ENCODE measurements at places on chromosomes 2 and 18.

- DNase-seq = no peak
These were observed 2.2 kb downstream of the IRS1 start for GRCh38 chr2:226797289-226797988.

DNA sequence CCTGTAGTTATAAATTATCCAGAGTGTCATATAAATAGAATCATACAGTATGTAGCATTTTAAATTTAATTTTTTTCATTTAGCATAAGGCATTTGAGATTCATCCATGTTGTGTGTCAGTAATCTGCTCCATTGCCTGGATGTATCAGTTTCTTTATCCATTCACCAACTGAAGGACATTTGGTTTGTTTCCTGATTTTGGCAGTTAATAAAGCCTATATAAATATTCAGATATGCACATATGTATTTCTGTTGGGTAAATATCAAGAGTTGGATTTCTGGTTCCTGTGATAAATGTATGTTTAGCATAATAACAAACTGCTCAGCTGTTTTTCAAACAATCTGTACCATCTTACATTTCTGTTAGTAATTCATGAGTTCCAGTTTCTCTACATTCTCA is 39.9 kb downstream of the CCDC150 start:
- no peak for DNase-seq

DNA sequence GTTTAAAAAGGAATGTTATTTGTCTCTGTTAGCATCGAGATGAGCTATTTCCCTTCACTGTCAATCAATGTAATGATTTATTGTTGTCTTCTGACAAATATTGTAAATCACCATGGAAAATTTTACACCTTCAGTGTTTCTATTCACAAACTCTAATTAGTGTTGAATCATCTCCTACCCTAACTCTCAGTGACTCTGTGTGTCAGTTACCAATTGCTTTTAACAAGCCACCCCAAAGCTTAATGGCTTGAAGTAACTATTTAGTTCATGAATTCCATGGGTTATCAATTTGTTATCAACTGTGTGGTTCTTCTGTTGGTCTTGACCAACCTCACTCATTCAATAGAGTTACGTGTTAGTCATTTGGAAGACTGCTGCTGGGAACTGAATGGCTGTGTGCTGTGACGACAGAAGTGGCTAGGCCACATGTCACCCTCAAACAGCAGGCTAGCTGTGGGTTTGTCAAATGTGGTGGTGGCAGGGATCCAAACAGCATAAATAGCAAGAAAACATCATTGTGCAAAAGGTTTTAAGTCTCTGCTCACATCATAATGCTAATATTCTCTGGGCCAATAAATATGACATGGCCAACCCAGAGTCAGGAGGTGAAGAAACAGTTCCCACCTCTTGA is 910.8 kb upstream of the CDH2 start:
- DNase-seq = no peak

GRCh38 chr2:37985333-37985732 is 60.2 kb downstream of the RMDN2 start:
- no peak for DNase-seq

DNA sequence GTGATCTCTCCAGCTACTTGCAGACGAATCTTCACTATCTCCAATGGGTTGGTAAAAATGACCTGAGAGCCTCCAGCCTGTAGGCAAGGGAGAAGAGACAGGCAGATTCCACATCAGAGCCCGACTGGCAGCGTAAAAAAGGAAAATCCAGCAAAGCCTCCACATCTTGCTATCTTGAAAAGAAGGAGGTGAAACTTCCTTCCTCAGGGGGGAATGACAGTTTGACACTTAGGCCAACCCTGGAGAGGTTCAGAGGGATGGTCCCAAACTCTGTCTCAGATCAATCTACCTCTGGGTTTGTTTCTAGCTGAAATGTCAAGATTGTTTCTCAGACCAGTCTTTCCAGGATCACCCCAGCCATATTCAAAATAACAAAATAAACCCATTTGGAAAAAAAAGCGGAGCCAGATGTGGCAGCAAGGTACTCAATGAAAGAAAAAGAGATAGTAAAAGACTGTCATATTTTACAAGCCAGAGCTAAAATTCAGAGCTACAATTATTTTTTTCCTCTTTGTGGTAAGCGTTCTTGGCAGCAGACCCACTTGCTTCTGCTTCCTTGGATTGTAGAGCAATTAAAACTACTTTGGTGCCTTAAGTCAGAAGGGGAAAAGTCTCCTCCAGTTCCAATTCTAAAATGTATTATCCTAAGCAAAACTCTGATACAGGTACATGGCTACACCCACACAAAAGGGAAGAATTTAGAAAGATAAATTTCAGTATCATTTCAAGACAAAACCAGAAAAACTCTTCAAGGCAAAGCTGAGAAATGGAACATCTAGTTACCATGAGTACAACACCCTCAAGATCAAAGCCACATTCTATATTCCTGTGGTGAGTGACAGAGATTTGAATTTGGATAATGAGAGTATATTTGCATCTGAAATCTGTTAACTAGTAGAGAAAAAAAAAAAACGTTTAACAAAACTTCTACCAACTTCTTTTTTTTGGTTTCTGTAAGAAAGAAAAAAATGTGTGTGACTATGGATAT is 100.1 kb downstream of the SLC25A12 start:
- DNase-seq = no peak

- no peak for DNase-seq
These were observed 9.8 kb downstream of the MALL start for GRCh38 chr2:110105608-110106467.

GRCh38 chr18:69948919-69949537 is 1.4 kb upstream of the CD226 start:
- DNase-seq = peak; percentile 23

DNA sequence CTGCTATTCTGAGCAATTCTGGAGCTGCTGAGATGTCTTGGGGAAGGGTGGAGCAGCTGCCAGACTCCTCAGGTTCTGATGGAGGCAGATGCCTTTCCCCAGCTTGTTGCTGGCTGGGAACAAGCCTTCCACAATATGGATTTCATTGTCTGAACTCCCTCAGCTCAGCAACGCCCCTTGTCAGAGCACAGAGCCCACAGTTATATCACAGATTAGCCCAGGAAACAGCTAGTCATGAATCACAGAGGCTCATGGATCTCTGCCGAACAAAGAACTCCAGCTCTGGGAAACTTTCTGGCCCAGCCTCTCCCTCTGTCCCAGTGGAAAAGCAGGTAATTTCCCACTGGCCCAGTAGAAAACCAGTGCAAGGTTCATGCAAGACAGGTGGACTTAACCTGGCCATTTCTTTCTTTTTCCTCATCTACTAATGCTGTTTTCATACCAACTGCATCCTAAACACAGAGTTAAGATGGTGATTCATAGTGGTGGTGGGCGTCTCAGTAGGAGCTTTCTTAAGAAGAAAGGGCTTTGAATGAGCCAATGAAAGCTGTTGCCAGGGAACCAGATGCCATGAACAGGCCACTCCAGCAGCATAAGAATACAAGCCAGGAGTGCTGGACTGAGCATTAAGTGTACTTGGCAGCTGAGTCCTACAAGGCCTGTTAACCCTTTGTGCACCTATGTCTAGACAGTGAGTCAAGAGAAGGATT is 8.7 kb upstream of the KIAA2012 start:
- DNase-seq = peak; percentile 23

DNA sequence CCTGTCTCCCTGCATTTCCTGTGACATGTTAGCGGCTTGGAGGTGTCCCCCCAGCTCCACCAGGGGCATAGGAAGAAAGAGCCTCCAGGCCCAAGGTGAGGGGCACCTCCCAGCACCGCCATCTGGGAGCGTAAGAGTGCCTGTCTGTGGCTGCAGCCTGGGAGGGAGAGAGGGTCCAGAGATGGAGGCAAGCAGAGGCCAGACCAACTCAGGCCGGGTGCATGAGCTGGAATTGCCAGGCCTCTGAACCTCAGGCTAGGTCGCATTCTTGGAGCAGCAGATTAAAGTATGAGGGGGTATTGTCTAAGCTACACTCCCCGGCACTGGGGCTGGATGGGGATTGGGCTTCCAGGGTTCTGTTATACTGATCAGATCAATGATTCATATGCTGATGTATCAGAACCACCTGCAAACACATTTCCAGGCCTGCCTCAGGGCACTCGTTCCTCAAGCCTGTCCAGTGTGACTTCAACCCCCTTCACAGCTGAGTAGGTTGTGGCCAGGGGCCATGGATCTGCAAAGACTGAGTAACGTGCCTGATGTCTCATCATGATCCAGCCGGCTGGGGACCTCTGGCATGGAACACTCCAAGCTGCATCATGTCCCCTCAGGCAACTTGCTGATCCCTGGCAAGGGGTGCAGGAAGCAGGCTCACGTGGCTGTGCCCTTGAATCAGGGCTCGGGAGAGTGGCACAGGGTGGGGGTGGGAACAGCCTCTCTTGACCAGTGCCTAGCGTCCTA is 73.2 kb downstream of the HS1BP3 start:
- no peak for DNase-seq

GRCh38 chr18:34840256-34840826 is 130.2 kb downstream of the DTNA start:
- no peak for DNase-seq

DNA sequence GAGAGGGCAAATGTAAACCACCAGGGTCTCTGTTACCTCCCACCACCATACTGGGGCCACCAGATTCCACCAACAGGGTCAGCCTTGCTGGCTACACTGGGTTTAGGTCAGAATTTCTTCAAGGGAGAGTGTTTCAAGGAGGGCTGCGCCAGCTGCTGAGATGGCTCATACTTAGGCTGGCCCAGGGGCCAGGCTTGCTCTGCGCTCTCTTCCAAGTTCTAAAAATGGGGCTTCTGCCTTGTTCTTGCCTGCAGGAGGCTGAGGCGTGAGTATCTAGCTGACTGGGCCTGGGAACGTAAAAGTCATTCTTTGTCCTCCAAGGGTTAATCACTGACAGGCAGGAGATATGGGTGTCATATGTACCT is 28.1 kb downstream of the MRPL33 start:
- DNase-seq = no peak

GRCh38 chr2:71102981-71103681 is 26.9 kb downstream of the MCEE start:
- DNase-seq = no peak

- DNase-seq = no peak
These were observed 78.0 kb downstream of the ACKR3 start for GRCh38 chr2:236647621-236648020.

DNA sequence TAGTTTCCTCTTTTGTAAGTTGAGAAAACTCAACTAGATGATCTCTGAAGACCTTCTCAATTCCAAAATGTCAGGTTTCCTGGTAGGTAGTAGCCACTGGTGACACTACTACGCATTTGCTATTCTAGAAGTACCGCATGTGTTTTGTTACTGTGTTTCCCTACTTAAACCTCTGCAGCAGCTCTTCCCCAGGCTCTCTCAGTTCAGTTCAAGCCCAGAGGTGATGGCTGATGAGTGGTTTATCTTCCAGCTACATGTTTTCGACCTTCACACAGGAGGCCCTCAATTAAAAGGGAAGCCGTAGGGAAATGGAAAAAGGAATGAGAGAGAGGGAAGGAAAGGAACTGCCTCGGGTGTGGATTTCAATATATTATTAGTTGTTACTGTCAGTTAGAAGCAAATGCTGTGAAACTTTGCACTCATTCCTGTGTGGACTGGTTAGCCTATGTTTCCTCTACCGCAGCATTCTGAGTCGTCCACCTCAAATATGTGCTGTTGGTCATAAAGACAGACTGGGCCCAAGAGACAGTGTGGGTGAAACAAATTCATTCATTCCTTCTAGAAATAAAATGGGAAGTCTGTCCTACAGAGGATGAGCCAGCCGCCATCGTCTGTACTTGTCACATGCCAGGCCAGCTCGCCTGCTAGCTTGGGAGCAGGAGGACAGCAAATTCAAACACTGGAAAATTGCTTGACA is 455.2 kb upstream of the RAB12 start:
- DNase-seq = no peak

- no peak for DNase-seq
These were observed 154.3 kb upstream of the FN1 start for GRCh38 chr2:215590010-215590745.

DNA sequence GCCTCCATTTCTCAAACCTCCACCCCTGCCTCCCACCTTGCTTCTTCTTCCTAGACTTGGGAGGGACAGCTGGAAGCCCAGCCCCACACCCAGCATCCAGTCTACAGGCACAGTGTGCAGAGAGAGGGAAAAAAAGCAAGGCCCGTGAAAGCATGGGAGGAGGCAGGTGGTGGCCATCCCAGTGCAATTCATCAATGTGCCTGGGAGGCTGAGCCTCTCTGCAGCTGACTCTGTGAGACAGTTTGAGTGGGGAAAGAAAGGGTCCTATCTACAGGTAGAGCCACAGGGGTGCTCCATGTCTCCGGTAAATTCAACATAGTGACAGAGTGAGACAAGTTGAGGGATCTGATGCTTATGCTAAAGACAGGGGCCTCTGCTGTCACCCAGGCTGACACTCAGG is 340.6 kb downstream of the DYSF start:
- no peak for DNase-seq

GRCh38 chr18:10453806-10454680 is at the start of gene APCDD1:
Gene APCDD1, plus strand, starts transcription at chr18:10454635. Its CDS starts 347 bp downstream, at chr18:10454982.
- peak; percentile 91 for DNase-seq

DNA sequence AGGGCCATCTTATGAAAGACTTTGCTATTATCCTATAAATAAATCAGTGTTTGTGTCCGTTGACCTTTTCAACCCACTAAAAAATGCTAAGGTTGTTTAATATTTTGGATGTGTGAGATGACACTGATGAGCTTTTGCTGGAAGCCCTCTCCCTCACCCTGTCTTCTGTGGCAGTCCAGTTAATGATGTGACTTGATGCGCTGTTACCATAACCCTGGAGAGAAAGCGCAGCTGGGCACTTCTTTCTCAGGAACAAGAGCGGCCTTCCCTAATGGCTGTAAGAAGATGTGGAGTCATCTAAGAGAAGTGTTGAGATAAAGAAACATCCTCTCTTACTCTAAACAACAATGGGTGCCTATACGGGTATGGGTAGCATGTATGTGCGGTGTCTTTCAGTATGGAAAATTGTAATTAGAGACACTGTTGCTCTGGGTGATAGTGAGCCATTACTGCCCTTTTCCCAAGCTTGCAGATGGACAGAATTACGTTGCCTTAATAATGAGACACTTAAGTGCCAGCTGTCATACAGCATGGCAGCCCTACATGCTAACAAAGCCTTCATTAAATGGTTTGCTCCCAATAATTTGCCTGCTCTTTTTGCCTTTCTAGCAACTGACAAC is 165.6 kb upstream of the NABP1 start:
- no peak for DNase-seq

DNA sequence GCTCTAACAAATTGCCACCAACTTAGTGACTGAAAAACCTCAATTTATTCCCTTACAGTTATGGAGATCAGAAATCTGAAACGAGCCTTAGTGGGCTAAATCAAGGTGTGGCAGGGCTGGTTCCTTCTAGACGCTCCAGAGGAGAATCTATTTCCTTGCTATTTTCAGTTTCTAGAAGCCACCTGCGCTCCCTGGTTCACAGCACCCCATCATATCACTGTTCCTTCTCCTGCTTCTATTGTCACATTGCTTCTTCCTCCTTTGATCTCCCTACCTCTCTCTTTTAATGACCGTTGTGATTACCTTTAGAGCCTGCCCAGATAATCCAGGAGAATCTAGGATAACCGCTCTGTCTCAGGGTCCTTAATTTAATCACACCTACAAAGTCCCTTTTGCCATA is 596.6 kb downstream of the PLCL1 start:
- no peak for DNase-seq

- no peak for DNase-seq
These were observed 107.1 kb upstream of the TPO start for GRCh38 chr2:1306014-1306686.

- DNase-seq = no peak
These were observed 31.0 kb downstream of the TCF7L1 start for GRCh38 chr2:85164145-85164569.
